Vagina (tissue), 2 donors: ENCODE measurements at places on chromosomes 11 and 22.

- DNase-seq = no peak
Measured at GRCh38 chr22:27489178-27489675, 312.3 kb downstream of the MN1 start.

- no peak for DNase-seq
Measured at GRCh38 chr22:39491696-39492095, 10.4 kb upstream of the MIEF1 start.

GRCh38 chr11:6240781-6241180 is 1.9 kb downstream of the CNGA4 start:
- no peak for DNase-seq

DNA sequence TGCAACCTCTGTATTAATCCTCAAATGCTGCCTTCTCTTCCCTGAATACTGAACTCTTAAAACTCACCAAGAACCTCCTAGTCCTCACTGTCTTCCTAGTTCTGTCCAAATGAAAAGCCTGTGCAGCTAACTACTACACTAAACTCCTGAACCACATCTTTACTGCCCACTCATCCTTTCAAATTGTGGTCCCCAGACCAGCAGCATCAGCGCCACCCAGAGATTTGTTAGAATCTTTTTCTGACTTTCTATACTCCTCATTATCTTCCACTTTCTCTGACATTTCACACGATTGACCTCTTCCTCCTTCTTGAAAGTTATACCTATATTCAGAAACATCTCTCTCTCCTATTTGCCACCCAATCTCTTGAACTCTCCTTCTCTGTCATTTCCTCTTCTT is 461.3 kb downstream of the DLG2 start:
- DNase-seq = no peak

DNA sequence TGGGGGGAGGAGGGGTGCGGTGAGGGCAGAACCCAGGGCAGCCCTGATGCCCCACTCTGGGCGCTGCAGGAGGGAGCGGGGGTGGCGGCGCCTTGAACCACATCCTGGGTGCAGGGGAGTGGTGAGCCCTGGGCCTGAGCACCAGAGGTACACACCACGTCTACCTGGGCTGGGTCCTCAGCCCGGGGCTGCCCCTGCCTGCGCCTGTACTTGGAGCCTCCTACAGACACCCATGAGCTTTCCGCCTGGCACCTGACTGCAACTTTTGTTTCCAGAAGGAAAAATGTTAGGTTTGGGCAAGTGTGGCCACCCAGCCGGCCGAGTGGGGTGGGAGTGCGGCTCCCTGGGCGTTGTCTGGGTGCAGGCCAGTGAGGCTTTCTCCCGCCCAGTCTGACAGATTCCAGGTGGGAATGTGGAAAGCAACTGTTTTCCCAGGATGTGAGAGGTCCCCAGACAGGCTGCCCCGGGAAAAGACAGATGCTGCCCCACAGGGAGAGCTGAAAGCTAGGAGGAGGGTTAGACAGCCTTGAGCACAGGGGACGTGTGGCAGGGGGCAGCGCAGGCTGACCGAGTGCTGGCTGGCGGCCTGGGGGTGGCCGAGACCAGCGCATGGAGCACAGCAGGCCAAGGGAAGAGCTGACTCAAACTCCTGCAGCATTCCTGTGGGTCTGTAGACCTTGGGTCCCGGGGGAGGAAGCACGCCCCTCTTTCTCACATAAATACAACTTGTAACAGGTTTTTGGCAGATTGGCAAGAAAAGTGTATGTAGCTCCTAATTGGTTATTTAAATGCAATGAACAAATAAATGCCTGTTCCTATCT is 44.1 kb downstream of the GNB1L start:
- DNase-seq = no peak

GRCh38 chr11:81449588-81450156 is 1284.0 kb downstream of the FAM181B start:
- DNase-seq = no peak

DNA sequence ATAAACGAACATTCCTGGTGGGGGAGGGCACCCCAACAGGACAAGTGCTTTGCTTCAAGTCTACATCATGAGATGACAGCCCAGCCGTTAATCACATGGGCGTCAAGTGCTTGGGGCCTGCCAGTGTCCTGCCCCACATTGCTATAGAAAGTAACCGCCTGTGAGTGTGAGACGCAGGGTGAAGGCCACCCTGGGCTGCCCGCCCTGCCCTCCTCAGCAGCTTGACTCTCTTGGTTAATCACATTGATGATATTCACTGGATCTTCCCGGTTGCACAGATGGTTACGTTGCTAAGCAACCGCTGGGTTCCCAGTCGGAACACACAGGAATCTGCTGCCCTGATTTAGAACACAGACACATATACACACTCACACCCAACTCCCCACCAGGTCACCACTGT is 79.3 kb downstream of the CTTN start:
- DNase-seq = no peak

DNA sequence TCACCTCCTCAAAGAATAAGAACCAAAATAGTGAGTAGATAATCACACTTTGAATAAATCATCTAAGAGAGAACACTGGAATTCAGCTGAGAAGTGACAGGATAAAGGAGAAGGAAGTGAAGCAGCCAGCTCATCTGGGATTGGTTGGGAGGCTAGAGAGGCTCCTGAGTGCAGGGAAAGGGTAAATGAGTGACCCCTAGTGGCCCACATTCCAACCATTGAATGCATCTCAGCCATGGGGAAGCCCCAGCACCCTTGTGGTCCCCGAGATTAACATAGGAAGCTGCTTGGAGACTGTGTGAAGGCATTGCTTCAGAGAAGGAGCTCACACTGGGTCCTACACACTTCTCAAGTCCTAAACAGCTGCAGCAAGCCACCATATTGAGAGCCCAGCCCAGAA is 82.3 kb downstream of the JRKL start:
- DNase-seq = no peak
